ENCODE measurements at places on chromosomes 1 and 21.
A peak's percentile ranks its signal among the peaks of the same experiment; 100 is the strongest.

- DNase-seq = no peak
Measured at GRCh38 chr1:1614954-1615255, 395 bp upstream of the MIB2 start.

DNA sequence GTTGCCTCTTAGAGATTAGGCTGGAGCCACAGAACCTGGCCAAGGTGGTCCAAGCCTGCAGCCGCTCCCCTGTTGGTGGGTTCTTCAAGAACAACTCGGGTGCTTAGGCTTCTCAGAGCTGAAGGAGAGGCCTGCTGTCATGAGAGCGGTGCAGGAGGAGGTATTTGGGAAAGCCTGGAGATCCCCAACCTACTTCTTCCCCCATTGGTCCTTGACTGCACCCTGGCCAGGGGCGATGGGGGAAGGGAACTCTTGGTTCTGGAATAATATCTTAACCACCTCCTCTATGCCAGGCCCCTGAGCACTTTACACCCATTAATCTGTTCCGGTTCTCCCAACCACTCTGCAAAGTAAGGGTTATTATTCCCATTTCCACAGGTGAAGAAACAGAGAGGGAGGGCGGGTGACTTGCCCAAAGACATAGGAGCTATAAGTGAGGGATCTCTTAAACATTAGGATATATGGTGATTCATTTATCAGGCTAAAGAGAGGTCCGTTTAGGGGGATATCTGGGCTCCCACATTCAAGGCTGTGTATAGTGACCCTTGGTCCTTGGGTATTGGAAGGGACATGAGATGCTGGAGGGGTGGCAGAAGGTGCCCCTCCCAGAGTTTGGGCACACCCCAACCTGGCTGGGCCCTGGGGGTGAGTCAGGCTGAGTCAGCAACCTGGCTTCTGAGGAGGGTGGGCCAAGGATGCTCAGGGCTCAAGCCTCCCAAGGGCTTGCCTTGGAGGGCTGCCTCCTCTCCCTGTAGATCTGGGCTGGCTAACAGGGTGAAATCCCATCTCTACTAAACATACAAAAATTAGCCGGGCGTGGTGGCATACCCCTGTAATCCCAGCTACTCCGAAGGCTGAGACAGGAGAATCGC lies 5.2 kb downstream of the TRNP1 start:
- DNase-seq = peak; percentile 17

DNA sequence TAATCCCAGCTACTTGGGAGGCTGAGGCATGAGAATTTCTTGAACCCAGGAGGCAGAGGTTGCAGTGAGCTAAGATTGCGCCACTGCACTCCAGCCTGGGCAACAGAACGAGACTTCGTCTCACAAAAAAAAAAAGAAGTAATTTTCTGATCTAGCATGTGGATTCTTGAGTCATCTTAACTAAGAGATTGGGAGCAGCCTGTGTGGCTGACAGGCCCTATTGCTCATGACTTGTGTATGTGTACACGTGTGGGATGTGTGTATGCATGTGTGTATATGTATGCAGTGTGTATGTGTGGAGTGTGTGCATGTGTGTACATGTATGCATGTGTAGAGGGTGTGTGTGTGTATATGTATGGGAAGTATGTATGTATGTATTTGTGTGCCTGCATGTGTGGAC lies 29.5 kb downstream of the DOP1B start:
- DNase-seq = no peak

DNA sequence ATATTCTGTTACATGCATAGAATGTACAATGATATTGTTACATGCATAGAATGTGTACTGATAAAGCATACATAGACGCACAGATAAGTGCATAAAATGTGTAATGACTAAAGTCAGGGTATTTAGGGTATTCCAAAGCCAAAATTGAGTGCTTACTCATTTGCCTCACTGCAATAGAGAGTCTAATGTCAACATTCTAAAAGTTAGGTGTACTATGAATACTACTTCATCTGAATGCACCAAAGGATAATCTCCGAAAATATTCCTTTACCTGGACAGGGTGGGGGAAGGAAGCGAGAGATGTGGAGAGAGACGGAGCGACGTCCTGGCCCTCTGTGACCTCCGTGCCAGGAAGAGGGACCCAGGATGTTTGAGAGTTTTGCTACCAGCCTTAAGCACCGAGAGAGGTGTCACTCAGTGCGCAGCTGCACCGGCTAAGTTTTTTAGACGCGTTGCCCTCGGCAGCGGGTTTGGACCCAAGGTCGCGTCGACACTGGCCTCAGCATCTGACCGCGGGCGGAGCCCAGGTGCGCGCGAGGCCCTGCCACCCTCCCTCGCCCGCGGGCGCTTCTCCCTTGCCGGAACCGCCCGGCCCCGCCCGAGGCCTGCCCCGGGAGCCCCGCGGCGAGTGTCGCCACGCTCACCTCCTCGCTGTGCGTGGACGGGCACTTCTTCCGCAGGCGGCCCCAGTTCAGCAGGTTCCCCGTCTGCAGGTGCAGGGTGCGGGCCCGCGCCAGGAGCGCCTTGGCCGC lies 660 bp downstream of the GCLM start:
- peak; percentile 39 for DNase-seq

DNA sequence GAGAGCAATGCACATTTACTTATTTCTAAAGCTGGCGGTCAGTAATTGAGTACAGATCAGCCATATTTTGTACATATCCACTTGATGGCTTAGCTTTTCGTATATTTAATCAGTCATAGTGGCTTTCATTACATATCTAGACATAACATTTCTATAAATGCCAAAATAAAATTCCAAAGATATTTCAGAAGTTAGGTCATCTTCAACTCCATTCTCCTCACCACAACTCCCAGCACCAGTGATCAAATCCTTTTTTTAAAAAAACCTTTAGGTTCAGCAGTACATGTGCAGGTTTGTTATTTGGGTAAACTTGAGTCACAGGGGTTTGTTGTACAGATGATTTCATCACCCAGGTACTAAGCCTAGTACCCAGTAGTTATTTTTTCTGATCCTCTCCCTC lies 53.9 kb upstream of the GNG4 start:
- no peak for DNase-seq

DNA sequence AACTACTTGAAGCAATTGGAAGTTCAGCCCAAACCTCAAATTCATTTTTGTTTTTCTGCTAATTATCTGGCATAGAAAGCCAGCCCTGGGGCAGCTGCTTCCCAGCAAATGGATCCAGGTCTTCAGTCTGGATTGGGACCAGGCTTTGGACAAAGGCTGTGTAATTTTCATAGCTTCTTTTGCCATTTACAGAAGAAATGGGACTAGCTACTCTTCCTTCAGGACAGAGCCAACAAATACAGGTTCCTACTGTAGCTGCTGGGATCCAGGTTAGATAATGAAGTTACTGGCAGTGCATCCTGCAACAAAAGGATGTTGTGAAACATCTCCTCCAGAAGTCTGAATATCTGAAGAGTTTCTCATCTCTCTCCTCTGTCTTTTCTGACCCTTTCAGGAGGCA lies 171.5 kb upstream of the CAMK1G start:
- DNase-seq = no peak

- DNase-seq = no peak
Measured at GRCh38 chr1:203349773-203350524, 973 bp downstream of the FMOD start.

- DNase-seq = no peak
Measured at GRCh38 chr21:37392441-37392840, 25.9 kb downstream of the DYRK1A start.

DNA sequence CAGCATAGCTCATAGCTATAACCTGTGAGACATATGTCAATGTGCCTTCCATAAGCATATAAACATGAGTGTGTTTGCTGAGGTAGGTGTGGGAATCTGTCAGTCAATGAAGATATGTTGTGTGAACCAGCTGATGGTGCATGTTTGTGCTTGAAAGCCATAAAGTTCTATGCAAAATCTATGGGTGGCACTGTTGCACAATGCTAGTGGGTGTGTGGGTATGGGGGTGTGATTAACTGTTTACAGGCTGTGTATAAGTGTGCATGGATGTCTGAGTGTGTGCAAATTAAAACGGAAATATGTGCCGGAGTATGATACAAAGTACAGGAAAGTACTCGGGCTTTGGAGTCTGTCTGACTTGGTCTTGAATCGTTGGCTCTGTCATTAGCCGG lies 1.0 kb upstream of the ATP2B4 start:
- DNase-seq = peak; percentile 67

GRCh38 chr1:156860628-156861423 lies at the start of gene NTRK1:
Gene NTRK1, plus strand, starts transcription at chr1:156860865. Its CDS starts 70 bp downstream, at chr1:156860935.
- DNase-seq = peak; percentile 76

DNA sequence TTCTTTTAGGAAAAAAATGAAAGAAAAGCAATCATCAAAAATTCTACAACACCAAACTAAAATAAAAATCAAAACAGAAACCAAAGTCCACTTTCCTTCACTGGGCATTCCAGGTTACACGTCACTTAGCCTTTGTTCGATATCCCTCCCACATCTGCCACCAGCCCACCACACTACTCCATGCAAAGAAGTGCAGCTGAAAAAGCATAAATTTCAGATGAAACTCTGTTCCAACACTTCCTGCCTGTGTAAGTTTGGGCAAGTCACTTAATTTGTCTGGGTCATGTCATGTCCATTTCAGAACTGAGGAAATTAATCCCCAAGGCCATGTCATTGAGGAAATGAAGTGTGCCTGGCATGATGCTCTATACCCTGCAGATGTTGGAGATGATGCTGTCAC lies 354.3 kb upstream of the USP24 start:
- DNase-seq = no peak

- no peak for DNase-seq
Measured at GRCh38 chr1:167500283-167500860, 18.0 kb downstream of the CD247 start.

GRCh38 chr1:43293176-43293575 lies 7.6 kb upstream of the TIE1 start:
- no peak for DNase-seq

DNA sequence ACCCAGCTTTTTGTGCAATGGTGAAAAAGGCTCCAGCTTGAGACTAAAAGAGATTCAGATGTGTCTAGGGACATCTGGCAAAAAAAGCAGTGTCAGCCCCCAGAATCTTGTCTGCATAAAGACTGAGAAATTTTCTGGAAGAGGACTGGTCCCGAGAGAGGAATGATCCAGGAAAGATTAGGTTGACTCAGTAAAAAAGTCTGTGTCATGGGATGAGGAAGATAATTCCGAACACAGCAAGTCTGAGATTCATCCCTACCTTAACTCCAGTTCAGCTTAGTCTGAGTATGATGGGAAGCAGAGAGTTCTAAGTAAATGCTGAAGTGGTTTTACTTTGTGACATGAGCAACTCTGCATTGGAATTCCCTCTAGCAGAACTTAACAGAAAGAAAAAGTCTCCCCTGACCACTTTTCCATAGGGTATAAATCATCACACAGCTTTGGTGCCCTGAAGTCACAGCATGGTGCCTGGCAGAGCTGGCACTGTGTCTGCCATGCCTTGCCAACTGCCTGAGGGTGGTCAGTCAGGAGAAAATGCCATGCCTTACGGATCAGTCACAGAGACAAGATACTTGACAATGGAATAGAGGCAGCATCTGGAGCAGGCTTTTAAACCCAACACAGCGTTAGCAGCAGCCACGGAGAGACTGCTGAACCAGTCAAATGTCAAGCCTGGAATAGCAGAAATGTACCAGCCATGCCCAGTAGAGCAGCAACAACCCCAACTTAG lies 153.4 kb downstream of the ZC3H11B start:
- DNase-seq = no peak

- no peak for DNase-seq
Measured at GRCh38 chr1:180027949-180028445, 73.4 kb downstream of the CEP350 start.

- DNase-seq = no peak
Measured at GRCh38 chr1:178867670-178868069, 3.2 kb downstream of the ANGPTL1 start.

DNA sequence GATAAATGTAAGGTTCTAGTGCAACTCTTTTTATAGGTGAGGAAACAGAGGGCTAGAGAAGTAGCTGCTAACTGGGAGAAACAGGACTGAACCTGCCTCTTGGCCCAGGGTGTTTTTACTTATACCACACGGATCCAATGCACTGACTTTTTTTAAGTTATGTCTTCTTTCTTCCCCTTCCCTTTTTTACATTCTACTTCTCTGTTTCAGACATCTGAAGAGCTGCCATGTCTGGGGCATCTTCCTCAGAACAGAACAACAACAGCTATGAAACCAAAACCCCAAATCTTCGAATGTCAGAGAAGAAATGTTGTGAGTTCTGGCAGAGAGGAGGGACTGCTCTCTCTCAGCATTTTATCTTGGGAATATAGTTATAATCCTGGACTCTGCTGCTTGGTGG lies 1.4 kb downstream of the PFKFB2 start:
- DNase-seq = no peak

- DNase-seq = no peak
Measured at GRCh38 chr1:101198842-101199636, 37.8 kb upstream of the S1PR1 start.

GRCh38 chr1:54745274-54745673 lies 19.0 kb downstream of the PARS2 start:
- no peak for DNase-seq

DNA sequence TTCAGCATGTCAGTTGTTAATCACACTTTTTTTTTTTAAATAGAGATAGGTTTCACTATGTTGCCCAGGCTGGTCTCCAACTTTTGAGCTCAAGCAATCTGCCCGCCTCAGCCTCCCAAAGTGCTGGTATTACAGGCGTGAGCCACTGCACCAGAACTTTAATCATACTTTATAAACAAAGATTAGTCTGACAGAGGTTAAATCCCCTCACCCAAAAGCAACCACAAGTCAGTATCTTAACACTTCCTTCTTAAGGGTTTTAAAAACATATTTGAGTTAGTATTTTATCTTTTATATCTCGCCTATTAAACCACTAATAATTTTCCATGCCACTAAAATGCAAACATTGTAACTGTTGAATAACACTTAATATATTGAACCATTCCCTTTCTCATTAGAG lies 70.2 kb downstream of the COP1 start:
- DNase-seq = no peak

- no peak for DNase-seq
Measured at GRCh38 chr21:30561957-30562356, 843 bp upstream of the KRTAP19-7 start.

- DNase-seq = no peak
Measured at GRCh38 chr1:67566803-67567377, 118.1 kb upstream of the GADD45A start.

- DNase-seq = no peak
Measured at GRCh38 chr1:26285366-26286063, 5.6 kb downstream of the SH3BGRL3 start.

- DNase-seq = no peak
Measured at GRCh38 chr1:29689372-29690030, 453.2 kb downstream of the PTPRU start.

DNA sequence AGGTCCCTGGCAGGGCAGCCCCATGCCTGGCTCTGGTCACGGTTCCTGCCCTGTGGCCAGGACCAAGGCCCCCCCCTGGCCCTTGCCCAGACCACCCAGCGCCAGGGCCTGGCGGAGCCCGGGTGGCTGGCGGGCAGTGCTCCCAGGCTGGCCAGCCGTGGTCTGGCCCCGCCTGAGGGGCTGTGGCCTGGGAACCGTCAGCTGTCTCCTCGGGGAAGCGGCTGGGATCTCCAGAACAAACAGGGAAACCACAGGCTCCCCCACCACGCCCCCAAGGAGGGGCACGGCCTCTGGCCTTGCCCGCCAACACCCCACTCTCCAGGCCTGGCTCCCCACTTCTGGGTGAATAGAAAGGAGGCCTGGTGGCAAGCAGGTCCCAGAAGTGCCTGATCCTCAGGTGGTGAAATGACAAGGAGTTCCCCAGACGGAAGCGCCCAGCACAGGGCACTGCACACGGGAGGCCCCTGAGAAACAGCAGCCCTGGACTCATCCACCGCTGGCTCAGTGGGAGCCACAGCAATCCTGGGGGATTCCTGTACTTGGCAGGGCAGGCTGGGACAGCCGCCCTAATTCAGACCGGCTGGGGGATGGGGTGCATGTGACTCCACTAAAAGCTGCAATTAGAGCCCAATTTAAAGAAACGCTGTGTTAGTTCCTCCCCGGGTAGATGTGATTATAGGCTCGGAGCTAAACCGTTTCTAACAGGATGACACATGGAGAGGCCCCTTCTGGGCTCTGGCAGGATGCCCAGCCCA lies 78.9 kb downstream of the RAP1GAP start:
- no peak for DNase-seq
